HFFc6 (cell line): ENCODE measurements at places on chromosomes 7 and 10. TPM values are rescaled to one million over a fixed set of nuclear protein-coding genes. Genes with fewer than 3 reads are reported as not detected.

- DNase-seq: peak; percentile 44
These were observed 91.3 kb upstream of the SMIM30 start for GRCh38 chr7:113209449-113210203.

DNA sequence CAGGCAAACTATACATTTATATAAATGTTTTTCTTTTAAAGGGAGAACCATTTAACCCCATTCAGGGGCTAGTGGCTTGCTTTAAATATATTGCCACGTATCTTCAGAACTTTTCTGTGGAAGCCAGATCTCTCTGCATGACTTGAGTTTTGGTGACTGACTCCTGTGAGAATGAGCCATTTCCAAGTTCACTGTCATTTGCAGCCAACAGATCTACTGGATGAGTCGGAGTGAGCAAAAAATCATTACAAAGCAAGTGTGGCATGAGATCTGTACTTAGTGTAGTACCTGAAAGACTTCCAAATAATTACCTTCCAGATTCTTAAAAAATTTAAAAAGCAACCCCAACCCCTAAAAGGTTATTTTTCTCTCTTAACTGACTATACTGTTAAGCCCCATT lies 45.6 kb downstream of the PDSS1 start:
- no peak for DNase-seq

DNA sequence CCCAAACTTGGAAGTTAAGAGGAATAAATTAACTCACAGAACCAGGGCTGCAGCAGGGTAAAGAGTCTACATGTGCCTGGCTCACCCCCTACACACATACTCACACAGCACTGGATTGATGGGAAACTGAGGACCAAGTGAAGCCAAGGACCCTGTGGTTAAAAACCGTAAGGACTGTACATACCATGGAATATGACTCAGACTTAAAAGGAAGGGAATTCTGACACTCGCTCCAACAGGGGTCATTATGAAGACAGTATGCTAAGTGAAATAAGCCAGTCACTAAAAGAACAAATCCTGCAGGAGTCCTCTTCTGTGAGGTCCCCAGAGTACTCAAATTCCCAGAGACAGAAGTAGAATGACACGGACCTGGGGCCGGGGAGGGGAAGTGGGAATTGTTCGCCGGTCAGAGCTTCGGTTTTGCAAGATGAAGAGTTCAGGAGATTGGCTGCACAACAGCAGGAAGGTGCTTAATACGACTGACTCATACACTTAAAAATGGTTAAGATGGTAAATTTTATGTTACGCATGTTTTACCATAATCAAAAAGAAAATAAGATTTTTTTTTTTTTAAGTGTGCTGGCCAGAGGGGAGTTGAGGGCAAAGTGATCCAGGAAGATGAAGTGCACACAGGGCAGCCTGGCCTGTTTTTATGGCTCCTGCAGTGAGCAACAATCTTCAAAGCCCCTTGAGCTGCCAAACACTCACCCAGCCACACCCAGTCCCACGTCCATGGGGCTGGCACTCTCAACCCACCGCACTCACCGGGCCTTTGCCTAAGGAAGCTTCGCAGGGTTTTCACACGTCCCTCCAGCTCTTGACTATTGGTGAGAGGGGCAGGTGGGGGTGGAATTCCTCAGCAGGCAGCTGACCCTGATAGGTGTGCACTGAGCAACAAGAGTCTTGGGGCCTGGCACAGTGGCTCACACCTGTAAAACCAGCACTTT lies 26.4 kb downstream of the DRGX start:
- DNase-seq: no peak

- peak; percentile 30 for DNase-seq
These were observed 59.7 kb upstream of the HABP2 start for GRCh38 chr10:113493195-113493594.

GRCh38 chr7:153401795-153402720 lies 642.5 kb downstream of the ACTR3B start:
- DNase-seq: no peak

DNA sequence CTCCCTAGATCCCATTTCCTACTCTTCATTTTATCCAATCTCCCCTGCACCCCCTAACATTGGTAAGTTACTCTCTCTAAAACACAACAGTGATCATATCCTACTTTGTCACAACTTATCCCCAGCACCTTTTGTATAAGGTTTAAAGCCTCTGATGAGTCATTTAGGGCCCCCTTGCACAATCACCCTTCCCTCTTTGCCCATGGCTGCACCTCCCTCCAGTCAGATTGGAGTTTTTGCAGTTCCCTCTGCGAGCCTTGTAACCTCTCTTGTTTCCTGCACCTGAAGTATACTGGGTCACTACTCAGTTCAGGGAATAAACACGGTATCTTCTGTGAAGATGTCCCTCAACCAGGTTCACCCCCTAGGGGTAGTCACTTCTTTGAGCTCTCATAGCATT lies 55.9 kb upstream of the ADRB1 start:
- DNase-seq: no peak

DNA sequence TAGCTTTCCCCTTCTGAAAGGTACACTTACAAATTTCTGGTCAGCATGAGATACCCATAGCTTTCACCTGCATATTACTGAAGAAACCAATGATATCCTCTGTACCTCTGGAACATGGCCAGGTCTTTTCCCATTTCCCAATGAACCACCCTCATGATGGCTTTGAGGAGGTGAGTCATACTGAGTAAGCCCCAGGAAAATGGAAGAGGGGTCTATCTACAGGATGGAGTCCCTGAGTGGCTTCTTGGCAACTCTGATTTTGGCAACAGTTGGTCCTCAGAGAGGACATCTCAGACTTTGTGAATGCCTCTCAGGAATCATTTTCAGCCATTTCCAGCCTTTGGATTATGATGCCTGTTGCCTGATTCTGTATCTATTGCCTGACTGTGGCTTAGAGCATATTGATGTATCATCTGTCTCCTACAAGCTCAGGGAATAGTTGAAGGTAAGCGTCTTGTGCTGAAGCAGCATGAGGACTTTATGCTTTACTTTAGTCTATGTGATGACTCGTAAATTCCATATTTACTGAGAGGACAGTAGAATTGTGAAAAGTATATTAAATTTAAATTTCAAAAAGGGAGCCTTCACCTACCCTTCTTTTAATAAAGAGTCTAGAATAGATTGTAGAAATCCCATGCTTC lies 84.7 kb upstream of the DKK1 start:
- no peak for DNase-seq

Gene TMEM225B
- 0.33 to 0.66 TPM (median 0.54 TPM) in 3 replicates for total RNA-seq
